Breast epithelium (tissue), 4 donors: ENCODE measurements at places on chromosomes 13 and 19.

DNA sequence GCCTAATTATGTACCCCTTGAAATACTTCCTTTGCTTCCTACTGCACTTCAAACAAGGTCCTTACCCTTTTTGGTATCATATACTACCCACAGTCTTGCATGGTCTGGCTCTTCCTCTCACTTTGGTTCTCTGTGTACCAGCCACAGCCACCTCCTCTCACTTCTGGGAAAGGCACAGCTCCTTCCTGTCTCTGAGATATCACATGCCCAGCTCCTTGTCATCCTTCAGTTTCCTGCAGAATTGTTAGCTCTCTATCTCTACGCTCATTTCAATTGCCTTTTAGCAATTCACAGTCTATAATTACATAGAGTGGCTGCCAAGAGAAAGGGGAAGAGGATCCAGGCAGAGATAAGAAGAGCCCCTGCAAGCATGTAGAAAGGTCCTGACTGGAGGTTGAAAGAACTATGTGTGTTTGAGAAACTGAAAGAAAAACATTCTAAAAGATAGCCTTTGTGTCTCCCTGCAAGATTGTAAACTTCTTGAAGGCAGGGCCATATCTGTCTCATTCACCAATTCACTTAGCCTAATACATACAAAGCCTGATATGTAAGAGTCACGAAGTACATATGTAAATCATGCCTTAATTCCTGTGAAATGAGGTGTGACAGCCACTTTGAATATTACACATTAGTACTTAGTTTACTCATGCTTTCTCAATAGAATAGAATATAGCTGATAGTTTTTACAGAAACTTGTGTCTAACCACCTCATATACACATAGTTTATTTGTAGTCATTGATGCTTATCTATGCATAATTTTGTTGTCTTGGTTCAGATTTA lies 933.1 kb downstream of the DIAPH3 start:
- no peak for DNase-seq

DNA sequence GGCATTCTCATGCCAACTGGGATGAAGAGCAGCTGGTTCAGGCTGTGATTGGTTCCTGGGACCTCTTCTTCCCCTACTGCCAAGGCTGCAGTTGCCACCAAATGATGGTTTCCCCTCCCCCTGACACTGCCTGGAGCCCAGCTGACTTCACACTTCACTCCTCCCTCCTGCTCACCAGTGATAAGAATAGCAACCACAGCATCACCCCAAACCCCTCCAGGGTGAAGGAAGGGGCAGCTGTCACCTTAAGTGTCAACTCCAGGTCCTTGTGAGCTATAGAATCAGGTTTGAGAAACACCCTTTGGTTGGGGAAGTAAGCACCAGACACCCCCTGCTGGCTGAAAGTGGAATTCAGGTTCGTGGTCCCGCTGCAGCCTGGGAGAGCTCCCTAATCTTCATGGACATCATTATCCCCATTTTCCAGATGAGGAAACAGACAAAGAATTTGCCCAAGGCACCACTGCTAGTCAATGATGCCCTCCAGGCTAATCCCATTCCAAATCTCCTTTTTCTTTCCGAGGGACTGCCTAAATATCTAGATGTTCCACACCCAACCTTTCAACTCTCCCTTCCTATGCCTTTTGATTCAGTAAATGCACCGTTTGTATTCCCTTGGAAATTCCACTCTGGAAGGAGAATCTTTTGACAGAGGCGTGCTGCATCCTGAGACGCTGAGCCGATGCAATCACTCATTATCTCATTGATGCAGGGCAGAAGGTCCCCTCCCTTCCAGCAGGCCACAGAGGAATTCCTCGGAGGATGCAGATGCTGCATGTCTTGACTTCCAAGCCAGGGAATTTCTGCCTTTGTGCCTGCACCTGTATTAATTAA lies 50.6 kb upstream of the UQCRFS1 start:
- no peak for DNase-seq

DNA sequence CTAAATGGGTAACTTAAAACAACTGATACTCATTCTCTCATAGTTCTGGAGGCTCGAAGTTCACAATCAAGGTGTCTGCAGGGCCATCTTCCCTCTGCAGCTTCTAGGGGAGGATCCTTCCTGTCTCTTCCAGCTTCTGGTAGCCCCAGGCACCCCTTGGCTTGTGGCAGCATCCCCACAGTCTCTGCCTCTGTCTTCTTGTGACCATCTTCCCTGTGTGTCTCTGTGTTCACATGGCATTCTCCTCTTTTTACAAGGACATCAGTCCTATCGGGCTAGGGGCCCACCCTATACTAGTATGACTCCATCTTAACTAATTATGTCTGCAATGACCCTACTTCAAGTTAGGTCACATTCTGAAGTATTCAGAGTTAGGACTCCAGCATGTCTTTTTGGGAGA lies 73.5 kb downstream of the ANKRD10 start:
- no peak for DNase-seq

- peak; percentile 61 for DNase-seq
These were observed 8.7 kb downstream of the HOMER3 start for GRCh38 chr19:18932216-18932841.

- DNase-seq, result no peak
These were observed 43.3 kb downstream of the TNFSF11 start for GRCh38 chr13:42617221-42617620.
